ENCODE measurements at places on chromosomes 5 and 9. TPM values are rescaled to one million over a fixed set of nuclear protein-coding genes. Genes with fewer than 3 reads are reported as not detected.

PRUNE2 gene
- total RNA-seq = 304 TPM

ADAMTSL1 gene
- total RNA-seq = 50.4 TPM

LRRC19 gene
- not detected for total RNA-seq

ANKRD18A gene
- 0.06 TPM for total RNA-seq

TRPM6 gene
- total RNA-seq = 3.6 TPM
